Bronchial epithelial cell (primary cell): ENCODE measurements at places on chromosomes 12 and 14.
A peak's percentile ranks its signal among the peaks of the same experiment; 100 is the strongest.

DNA sequence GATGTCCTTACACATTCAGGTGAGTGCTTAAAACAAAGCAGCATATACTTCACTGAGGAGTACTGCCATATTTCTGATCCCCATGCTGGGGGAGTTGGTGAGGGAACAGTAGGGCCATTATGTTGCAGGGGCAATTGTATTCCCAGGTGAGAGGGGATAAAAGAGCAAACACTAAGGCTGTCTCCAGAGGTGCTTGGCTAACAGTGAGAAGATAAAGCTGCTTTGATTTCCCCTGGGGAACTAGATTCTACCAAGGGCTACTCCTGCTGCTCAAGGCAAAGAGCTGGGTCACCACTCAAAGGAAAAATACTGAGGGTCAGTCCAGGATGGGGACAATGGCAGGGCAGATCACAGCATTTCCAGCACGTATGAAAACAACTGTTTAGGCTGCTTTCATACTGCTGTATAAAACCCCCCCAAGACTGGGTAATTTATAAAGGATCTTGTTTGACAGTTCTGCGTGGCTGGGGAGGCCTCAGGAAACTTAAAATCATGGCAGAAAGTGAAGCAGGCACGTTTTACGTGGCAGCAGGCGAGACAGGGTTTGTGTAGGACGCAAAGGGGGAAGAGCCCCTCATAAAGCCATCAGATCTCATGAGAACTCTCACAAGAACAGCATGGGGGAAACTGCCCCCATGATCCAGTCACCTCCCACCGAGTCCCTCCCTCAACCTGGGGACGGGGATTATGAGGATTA is 47.8 kb upstream of the OR5AU1 start:
- no peak for DNase-seq

DNA sequence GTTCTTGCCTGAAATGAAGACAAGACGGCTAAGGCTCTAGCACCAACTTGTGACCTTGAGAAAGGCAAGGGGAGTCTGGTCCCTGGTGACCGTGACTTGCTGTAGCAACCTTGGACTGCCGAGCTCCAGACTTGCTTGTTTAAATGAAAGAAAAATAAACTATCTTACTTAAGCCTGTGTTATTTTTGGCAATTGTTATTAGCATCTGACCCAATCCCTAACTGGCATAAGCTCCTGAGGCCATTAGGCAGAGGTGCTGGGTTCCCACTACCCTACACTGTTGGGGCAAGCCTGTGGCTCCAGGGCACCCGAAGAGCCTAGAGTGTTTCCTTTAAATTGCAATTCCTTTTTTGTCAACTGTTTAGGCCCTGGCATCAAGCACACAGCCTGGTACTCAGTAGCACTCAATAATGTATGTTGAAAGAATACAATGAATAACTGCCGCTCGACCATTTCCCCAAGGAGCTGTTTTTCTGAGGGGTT is 106.9 kb upstream of the HIF1A start:
- DNase-seq: no peak

GRCh38 chr12:85036733-85037132 is 582 bp downstream of the LRRIQ1 start:
- no peak for DNase-seq

GRCh38 chr12:68272732-68273131 is 19.3 kb upstream of the IL22 start:
- no peak for DNase-seq

- no peak for DNase-seq
Measured at GRCh38 chr14:100836941-100837804, 11.3 kb downstream of the MEG3 start.

DNA sequence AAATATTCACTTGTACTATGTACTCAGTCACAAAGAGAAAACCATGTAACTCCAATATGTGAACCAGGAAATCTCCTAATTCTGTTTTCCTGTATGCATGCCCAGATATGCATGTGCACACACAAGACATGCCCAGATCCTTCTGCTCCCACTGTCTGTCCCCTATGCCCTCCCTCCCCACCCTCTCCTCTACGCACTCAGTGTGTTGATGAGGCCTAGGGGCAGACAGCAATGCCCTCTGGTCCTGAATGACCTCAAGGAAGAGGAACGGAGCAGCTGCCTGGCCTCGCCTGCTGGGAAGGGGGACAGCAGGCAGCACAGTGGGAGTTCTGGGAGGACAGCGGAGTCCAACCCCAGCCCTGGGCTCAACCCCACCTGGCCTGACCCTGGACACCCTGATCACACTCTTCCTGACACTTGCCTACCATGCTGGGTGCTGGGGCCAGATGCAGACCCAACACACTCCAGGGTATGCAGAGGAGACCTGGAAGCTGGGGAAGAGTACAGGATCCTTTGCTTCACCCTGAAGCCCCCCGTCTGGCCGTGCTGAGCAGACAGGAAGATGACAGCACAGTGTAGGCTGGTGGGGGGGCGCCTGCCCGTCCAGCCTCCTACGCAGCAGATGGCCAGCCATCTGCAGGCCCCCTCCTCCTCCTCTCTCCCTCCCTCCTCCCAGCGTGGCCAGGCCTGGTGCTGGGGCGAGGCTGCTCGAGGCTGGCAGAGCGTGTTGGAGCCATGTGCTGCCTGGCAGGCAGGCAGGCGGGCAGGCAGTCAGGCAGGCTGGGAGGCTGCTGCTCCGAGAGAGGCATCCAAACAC is 106.6 kb upstream of the NCOR2 start:
- DNase-seq: peak; percentile 51
